Karpas-422 (cell line): ENCODE measurements at places on chromosomes 4 and X. TPM values are rescaled to one million over a fixed set of nuclear protein-coding genes. Genes with fewer than 3 reads are reported as not detected.

GRCh38 chr4:93657527-93657926, 171.0 kb upstream of the ATOH1 start:
- no peak overlapping the region for H3K27ac ChIP-seq
- DNase-seq: no peak
- no peaks in the 10 kb centered on the region for H3K36me3 ChIP-seq
- H3K27me3 ChIP-seq: no peaks in the 10 kb centered on the region
- H3K4me3 ChIP-seq: no peak overlapping the region
- no peaks in the 10 kb centered on the region for H3K4me1 ChIP-seq

DNA sequence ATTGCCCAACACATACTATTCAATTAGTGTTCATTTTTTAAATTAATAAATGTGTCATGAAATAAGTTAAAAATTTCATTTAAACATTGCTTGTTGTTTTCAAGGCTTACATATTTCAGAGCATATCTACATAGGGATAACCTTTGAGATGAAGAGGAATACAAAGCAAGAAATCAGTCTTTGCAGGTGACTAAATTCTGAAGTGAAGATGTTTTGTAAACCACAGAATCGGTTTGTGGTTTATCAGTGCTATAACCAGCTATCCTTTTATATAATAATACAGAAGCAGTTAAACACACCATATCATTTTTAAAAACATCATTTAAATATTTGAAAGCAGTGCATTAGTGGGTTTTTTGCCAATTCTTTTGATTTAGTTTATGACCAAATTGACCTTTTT, 26.9 kb downstream of the FAM241A start:
- H3K27ac ChIP-seq: no peak overlapping the region
- no peak overlapping the region for H3K4me3 ChIP-seq
- no peaks in the 10 kb centered on the region for H3K36me3 ChIP-seq
- no peaks in the 10 kb centered on the region for H3K27me3 ChIP-seq
- H3K4me1 ChIP-seq: no peaks in the 10 kb centered on the region

- no peaks in the 10 kb centered on the region for H3K27me3 ChIP-seq
- DNase-seq: no peak
- no peak overlapping the region for H3K27ac ChIP-seq
- no peaks in the 10 kb centered on the region for H3K36me3 ChIP-seq
- no peak overlapping the region for H3K4me3 ChIP-seq
- H3K4me1 ChIP-seq: no peaks in the 10 kb centered on the region
These were observed 2.7 kb downstream of the GJB1 start for GRCh38 chrX:71225676-71226075.

- H3K27me3 ChIP-seq: no peaks in the 10 kb centered on the region
- no peaks in the 10 kb centered on the region for H3K4me1 ChIP-seq
- H3K36me3 ChIP-seq: no peaks in the 10 kb centered on the region
- DNase-seq: no peak
- no peak overlapping the region for H3K4me3 ChIP-seq
These were observed 12.4 kb upstream of the ADH7 start for GRCh38 chr4:99447513-99447912.

GRCh38 chrX:125681507-125681906, 361.8 kb downstream of the TEX13C start:
- H3K4me1 ChIP-seq: peaks cover 41% of the 10 kb centered on the region
- H3K36me3 ChIP-seq: no peaks in the 10 kb centered on the region
- H3K27ac ChIP-seq: peak overlapping the region; percentile 100
- no peaks in the 10 kb centered on the region for H3K27me3 ChIP-seq
- H3K4me3 ChIP-seq: peak overlapping the region; percentile 60

DNA sequence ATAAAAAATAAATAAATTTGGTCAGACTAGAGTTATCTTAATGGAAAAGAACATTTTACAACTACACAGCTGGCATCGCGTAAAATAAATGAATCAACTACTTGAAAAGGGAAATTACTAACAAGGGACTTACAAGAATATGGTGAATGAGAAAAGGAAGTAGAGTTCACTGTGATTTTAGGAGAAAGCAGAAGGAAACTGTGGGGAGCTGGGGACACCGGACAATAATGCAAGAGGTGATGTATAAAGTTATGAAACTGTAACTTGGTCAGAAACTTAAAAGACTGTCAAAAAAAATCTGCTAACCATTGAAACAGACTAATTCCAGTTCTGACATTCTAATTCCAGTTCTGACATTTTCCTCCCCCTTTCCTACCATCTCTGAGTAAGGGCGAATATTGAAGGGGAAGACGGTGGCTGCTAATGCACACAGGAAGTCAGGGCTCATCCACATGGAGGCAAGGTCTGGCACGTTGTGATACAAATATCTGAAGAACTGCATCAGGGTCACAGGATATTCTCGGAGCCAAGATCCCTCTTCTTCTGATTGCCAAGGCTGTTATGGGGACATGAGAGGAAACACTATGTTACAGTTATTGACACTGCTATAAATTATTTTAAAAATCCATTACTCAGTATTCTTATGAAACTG, 170.5 kb downstream of the CDS1 start:
- no peak overlapping the region for H3K27ac ChIP-seq
- H3K27me3 ChIP-seq: no peaks in the 10 kb centered on the region
- DNase-seq: no peak
- no peaks in the 10 kb centered on the region for H3K36me3 ChIP-seq
- H3K4me1 ChIP-seq: no peaks in the 10 kb centered on the region
- no peak overlapping the region for H3K4me3 ChIP-seq

- H3K4me3 ChIP-seq: no peak overlapping the region
- H3K27me3 ChIP-seq: no peaks in the 10 kb centered on the region
- no peak for DNase-seq
- no peaks in the 10 kb centered on the region for H3K36me3 ChIP-seq
- H3K27ac ChIP-seq: no peak overlapping the region
- H3K4me1 ChIP-seq: no peaks in the 10 kb centered on the region
These were observed 33.7 kb downstream of the XG start for GRCh38 chrX:2785538-2785937.

GRCh38 chrX:150610043-150610442, 41.6 kb downstream of the MTM1 start:
- no peak overlapping the region for H3K27ac ChIP-seq
- no peaks in the 10 kb centered on the region for H3K27me3 ChIP-seq
- H3K4me1 ChIP-seq: no peaks in the 10 kb centered on the region
- no peak overlapping the region for H3K4me3 ChIP-seq

- no peak overlapping the region for H3K4me3 ChIP-seq
- no peaks in the 10 kb centered on the region for H3K36me3 ChIP-seq
- no peak for DNase-seq
- no peak overlapping the region for H3K27ac ChIP-seq
- no peaks in the 10 kb centered on the region for H3K4me1 ChIP-seq
These were observed 406.5 kb downstream of the IQCM start for GRCh38 chr4:149409146-149409545.

DNA sequence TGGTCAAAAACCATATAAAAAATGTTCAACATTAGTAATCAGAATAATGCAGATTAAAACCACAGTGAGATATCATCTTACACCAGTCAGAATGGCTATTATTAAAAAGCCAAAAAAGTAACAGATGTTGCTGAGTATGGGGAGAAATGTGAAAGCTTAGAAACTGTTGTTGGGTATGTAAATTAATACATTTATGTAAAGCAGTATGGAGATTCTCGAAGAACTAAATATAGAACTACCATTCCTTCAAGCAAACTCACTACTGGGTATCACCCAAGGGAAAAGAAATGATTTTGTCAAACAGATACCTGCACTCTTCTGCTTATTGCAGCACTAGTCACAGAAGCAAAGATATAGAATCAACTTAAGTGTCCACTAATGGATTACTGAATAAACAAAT, 576.4 kb upstream of the EPHA5 start:
- H3K27ac ChIP-seq: no peak overlapping the region
- H3K36me3 ChIP-seq: no peaks in the 10 kb centered on the region
- H3K27me3 ChIP-seq: no peaks in the 10 kb centered on the region
- no peak for DNase-seq

- H3K4me3 ChIP-seq: no peak overlapping the region
- H3K4me1 ChIP-seq: no peaks in the 10 kb centered on the region
- H3K27ac ChIP-seq: no peak overlapping the region
- peaks cover 6% of the 10 kb centered on the region; the same call in 1 of the 2 replicates for H3K36me3 ChIP-seq
These were observed 70.6 kb downstream of the DHX15 start for GRCh38 chr4:24513718-24514117.

- DNase-seq: no peak
- no peaks in the 10 kb centered on the region for H3K36me3 ChIP-seq
- no peak overlapping the region for H3K4me3 ChIP-seq
- H3K27me3 ChIP-seq: no peaks in the 10 kb centered on the region
These were observed 559.8 kb downstream of the TLL1 start for GRCh38 chr4:166432842-166433241.

DNA sequence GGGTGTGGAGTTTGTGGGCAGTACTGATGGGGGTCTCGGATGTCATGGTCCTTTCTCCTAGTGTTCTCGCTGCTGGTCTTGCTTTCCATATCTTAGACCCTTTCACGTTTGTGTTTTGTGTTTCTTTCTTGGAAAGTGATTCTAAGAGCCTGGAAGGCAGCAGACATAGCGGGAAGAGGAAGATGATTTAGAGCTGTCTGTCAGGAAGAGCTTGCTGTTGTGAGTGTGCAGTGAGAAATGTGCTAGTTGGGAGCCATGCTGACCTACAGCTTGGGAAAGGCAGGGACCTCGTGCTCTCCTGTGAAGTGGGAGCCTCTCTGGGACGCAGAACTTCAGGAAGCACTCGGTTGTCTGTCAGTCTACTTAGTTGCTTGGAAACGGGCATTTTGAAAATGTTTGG, 122.2 kb downstream of the ZNF518B start:
- H3K4me3 ChIP-seq: no peak overlapping the region
- no peaks in the 10 kb centered on the region for H3K27me3 ChIP-seq
- H3K36me3 ChIP-seq: no peaks in the 10 kb centered on the region
- DNase-seq: no peak
- H3K27ac ChIP-seq: no peak overlapping the region
- no peaks in the 10 kb centered on the region for H3K4me1 ChIP-seq

DNA sequence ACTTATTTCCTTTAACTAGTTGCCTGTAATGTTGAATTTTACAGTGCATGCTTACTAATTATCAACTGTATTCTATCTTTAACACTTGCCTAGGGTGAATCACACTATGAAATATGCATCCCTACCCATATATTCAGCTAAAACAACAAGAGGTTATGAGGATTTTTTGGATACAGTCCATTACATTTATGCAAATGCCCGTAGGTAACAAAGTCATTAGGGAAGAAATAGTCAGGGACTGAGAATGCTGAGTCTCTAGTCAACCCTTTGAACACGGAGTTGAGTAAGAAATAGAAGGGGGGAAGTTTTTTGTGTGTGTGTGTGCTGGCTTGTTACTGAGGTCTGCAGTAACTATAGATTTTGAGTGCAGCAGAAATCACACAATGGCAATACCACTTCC, 26.1 kb upstream of the CBLL2 start:
- DNase-seq: no peak
- no peaks in the 10 kb centered on the region for H3K27me3 ChIP-seq
- H3K4me3 ChIP-seq: no peak overlapping the region
- H3K4me1 ChIP-seq: no peaks in the 10 kb centered on the region
- no peaks in the 10 kb centered on the region for H3K36me3 ChIP-seq

DNA sequence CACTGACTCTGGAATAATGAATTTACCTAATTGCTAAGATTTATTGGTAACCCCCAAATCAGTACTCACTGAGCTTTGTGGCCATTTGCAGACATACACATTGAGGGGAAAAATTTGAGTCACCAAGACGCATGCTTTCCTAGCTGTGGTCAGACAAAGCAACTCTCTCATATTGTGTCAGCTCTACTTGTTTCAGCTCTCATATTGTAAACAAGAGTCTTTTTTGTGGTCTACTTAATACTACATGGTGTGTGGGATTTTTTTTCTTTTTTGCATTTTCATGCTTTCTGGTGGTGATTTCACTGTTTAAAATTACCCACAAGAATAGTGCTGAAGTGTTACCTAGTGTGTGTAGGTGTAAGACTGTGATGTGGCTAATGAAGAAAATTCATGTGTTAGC, 428.2 kb upstream of the GALNT7 start:
- no peaks in the 10 kb centered on the region for H3K36me3 ChIP-seq
- no peaks in the 10 kb centered on the region for H3K4me1 ChIP-seq
- no peak overlapping the region for H3K4me3 ChIP-seq
- no peak overlapping the region for H3K27ac ChIP-seq
- no peak for DNase-seq
- H3K27me3 ChIP-seq: no peaks in the 10 kb centered on the region

GRCh38 chr4:59570860-59571476, 1629.2 kb upstream of the ADGRL3 start:
- H3K27ac ChIP-seq: no peak overlapping the region
- no peak for DNase-seq
- no peaks in the 10 kb centered on the region for H3K4me1 ChIP-seq
- H3K4me3 ChIP-seq: no peak overlapping the region

DNA sequence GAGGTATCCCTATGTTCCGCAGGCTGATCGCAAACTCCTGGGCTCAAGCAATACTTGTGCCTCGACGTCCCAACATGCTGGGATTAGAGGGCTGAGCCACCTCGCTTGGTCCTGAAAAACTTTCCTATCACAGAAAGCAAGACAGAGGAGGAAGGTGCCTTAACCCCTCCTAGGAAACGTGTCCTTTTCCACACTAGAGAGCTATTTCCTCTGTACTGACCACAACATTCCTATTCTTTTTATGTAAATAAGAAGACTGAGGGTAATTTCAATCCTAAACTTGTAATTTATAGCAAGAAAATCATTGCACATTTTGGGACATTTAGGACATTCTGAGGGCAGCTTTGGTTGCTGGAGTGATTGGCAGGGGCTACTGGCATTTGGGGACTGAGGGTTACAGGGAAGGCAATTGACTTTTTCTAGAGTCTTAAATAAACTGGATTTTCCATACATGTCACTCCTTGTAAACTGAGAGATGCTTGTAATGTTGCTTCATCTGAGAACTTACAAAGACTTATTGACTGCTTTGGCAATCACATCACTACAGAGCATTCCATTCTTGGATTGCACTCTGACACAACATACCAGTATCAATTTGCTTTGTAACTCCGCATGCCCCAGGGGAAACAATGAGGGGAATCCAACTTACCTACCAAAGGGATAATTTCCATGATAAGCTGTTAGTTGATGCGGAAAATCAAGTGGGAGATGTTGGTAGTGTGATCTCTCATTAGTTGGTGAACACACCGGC, 15.6 kb downstream of the XAGE3 start:
- no peaks in the 10 kb centered on the region for H3K36me3 ChIP-seq
- H3K27me3 ChIP-seq: no peaks in the 10 kb centered on the region
- no peak for DNase-seq
- no peak overlapping the region for H3K27ac ChIP-seq

GLRB gene
- not detected in 2 replicates for total RNA-seq

AVPR2 gene
- total RNA-seq: not detected in 2 replicates

TIGD4 gene
- total RNA-seq: 3.1 TPM in 1 of 2 replicates, not detected in the other

TNIP3 gene
- not detected in 2 replicates for total RNA-seq

P2RY4 gene
- not detected in 2 replicates for total RNA-seq

GPR173 gene
- 0.36 and 0.71 TPM in 2 replicates for total RNA-seq

PAGE2 gene
- total RNA-seq: not detected in 2 replicates

SCRG1 gene
- total RNA-seq: not detected in 2 replicates

CNOT6L gene
- 7.0 and 16.7 TPM in 2 replicates for total RNA-seq

SYTL5 gene
- total RNA-seq: not detected in 2 replicates

GYPE gene
- total RNA-seq: 1.9 and 4.0 TPM in 2 replicates

NSUN7 gene
- not detected in 2 replicates for total RNA-seq

RPL39 gene
- total RNA-seq: 1,763 and 3,006 TPM in 2 replicates

COL25A1 gene
- total RNA-seq: 0.32 TPM in 1 of 2 replicates, not detected in the other

PDZD4 gene
- total RNA-seq: not detected in 2 replicates

GAGE12J gene
- not detected in 2 replicates for total RNA-seq

XKRX gene
- total RNA-seq: not detected in 2 replicates
